Choroid plexus epithelial cell (primary cell): ENCODE measurements at places on chromosomes 11 and 22.

DNA sequence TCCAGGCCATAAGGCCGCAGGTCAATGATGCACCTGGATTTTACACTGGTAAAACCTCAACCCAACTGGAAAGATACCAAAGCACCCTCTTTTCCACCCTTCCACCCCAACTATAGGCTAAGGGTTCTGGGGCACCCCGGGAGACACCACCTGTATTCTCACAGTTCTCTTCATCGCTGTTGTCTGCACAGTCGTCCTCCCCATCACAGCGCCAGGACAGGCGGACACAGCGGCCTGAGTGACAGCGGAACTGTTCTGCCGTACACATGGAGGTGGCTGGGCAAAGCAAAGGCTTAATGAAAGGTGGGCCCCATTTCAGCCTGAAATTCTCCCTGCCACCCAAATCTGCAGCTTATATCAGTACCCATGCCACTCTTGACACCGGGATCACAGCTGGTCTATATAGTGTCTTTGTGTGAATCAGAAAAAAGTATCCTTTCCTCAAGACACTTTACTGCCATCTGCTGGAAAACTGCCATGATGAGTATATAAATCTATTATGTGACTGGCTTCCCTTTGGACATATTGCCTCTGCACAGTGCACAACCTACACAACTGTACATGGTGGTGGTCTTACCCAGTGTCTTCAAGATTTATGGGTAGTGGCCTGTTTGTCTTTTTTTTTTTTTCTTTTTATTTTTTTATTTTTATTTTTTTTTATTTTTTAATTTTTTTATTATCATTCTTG is 21.5 kb downstream of the LRP4 start:
- peak; percentile 79 for DNase-seq

DNA sequence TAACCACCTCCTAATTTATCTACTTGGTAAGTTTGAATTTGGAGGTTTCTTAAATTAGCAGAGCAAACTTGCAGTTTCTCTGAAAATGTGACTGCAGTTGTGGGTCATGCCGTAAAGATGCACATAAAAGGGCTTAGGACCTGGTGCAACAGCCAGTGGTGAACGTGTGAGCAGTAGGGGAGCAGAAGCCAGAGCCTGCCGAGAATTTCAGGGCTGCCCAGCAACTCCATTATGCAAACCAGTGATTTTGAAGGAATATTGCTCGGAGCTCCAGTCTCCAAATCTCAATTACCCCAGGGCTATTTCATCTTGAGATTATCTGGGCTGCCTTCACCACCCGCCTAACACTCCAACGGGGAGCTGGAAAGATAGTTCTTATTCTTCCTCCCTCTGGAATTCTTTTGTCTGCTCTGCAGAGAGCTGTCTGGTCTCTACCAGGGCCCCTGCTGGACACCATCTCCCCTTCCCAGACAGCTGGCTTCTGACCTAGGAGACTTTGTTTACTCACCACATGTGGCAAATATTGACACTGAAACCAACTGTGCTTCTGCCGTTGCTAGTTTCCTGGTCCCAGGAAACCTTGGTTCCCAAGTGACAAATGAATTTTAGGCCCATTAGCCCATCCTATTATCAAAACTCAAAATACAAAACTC is 93.9 kb downstream of the DSCAML1 start:
- no peak for DNase-seq

DNA sequence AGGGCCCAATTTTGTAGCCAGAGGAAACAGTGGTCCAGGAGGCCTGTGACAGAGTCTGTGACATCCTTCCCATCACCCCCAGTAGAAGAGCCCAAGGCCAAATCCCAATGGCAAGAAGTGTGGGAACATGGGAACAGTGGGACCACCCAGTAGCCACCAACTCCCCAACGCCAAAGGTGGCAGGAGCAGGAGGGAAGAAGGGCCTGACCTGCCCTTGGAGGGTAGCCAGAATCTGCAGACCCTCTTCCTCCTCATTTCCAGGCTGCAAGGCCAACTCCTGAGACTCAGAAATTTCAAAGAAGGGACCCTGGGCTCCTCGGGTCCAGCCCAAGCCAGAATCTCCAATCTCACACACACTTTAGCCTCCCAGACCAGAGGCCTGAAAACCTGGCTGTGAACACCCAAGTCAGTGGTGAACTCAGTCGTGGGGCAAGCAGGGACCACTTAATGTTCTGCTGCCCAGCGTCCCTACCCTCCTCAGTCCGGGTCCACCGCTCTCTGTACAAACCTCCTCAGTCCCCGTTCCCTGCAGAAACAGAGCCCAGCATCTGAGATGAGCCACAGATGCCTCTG is 6.2 kb downstream of the RAB3IL1 start:
- DNase-seq, result no peak

DNA sequence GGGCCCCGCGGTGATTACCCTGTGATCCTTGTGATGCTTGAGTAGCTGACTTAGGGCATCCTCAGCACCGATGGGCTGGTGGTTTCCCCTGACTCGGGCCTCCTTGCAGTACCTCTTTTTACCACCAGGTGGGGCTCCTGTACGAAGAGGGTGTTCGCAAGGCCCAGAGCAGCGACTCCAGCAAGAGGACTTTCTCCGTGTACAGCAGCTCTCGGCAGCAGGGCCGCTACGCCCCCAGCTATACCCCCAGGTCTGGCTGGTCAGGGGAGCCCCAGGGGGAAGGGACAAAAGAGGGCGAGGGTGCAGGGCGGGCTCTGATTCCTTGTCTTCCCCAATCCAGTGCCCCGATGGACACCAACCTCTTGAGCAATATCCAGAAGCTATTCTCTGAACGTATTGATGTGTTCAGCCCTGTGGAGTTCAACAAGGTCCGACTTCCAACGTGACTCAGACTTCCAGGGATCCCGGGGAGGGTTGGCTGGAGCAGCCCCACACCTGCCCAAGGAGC is 1.3 kb upstream of the TM7SF2 start:
- DNase-seq, result peak; percentile 89

GRCh38 chr22:25908755-25909154 is 166.8 kb downstream of the MYO18B start:
- DNase-seq, result no peak
